Activated naive CD4-positive, alpha-beta T cell treated with anti-CD3 and anti-CD28 coated beads for 36 hours (primary cell): ENCODE measurements at places on chromosomes 5 and 9. TPM values are rescaled to one million over a fixed set of nuclear protein-coding genes. Genes with fewer than 3 reads are reported as not detected.

The FBXL7 gene
- total RNA-seq: not detected

The SPOCK1 gene
- total RNA-seq: 0.42 TPM

The SLC6A19 gene
- not detected for total RNA-seq

GRCh38 chr5:130109152-130109551 is 204.9 kb downstream of the CHSY3 start:
- DNase-seq: no peak

- DNase-seq: no peak
Observed at GRCh38 chr9:16258708-16259107, 611.8 kb downstream of the BNC2 start.

- no peak for DNase-seq
Observed at GRCh38 chr5:137714946-137715345, 20.9 kb downstream of the KLHL3 start.

- DNase-seq: no peak
Observed at GRCh38 chr5:39194466-39195136, 24.8 kb downstream of the FYB1 start.

DNA sequence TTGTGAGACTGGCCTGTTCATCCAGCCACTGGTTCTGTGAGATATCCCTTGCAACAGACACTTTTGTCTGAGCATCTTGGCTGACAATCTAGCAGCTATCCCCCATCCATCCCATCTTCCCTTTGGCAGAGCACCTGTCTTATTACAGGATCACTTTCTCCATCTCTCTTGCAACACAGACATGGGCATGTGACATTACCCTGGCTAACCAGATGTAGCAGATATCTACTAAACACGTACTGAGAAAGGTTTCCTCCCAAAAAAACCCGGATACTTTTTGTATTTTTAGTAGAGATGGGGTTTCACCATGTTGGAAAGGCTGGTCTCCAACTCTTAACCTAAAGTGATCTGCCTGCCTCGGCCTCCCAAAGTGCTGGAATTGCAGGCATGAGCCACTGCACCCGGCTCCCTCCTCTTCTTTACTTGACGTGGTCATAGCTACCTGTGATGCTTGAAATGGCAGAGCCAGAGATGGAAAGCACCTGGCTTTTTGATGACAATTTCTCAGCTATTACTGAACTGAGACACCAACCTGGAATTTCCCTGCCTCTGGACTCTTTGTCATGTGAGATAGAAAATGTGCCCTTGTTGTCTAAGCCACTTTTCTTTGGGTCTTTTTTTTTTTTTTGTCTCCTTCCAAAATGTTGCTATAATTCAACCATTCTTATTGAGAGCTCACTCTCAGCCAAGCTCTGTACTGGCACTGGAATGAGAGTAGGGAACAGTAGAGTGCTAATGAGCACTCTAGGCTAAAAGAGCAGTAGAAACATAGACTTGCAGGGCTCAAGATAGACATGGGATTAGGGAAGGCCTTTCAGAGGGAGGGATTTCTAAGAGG is 32.6 kb downstream of the FNBP1 start:
- DNase-seq: peak; percentile 76
